ENCODE measurements at places on chromosomes 7 and 10.

DNA sequence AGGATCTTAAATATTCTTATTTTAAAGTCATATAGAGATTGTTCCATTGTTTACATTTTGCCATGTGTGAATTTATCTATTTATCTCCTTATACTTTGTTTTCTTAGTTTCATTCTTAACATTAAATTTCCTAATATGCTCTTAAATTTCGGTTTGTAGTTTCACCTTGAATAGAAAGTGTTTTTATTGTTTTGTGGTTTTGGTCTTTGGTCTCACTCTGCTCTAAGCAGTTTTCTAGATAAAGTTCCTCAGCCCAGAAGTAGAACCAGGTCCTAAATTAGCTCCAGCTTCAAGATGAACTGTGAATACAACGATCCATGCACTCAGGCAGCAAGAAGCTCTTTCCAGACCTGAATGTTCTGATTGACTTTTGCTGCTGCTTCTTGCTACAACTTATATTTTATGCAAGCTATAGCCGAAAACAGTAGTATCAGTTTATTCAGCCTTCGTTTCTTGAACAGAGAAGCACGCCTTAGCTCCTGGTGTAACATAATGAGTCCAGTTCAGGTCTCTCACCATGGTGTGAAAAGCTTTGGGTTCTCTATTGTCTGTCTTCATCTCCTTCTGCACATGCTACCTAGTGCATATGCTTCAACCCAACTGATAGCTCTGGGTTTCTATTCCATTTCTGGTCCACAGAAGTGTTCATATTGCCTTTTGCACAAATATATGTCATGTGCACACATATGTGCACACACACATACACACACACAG is 95.3 kb downstream of the SEM1 start:
- DNase-seq, result no peak

DNA sequence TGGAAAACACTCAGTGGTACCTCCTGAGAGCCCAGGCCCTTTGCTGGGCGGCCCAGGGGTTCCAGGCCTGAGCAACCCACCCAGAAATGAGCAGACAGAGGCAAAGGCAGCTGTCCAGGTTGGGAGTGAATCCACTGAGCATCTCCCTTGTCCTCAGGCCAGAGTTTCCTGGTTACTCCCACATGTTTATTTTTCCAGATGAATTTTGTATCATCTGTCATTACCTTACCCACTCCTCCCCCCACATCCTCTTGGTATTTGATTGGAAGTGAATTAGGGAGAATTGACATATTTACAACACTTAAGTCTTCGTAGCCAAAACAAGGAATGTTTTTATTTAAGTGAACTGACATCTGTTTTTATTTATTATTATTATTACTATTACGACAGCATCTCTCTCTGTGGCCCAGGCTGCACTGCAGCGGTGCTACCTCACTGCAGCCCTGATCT is 13.2 kb upstream of the LMBR1 start:
- no peak for DNase-seq

DNA sequence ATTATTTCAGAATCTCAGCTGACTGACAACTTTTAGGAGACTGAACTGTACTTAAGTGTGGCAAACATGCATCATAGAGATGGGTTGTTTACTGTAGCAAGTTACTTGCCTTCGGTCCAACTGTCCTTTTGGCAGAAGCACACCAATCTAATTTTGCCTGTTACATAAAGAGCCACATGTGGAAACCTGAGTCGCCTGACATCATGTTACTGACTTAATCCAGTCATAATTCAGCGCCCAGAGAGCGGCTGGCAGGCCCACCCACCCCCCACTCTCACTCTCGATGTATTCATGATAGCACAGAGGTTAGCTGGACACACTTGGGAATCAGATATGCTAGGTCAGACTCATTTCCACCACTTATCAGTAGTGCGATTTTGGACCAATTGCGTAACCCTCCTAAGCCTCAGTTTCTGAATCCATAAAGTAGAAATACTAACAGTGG is 57.3 kb upstream of the CAPZA2 start:
- no peak for DNase-seq

- no peak for DNase-seq
Observed at GRCh38 chr7:46291601-46292150, 370.6 kb upstream of the IGFBP3 start.

DNA sequence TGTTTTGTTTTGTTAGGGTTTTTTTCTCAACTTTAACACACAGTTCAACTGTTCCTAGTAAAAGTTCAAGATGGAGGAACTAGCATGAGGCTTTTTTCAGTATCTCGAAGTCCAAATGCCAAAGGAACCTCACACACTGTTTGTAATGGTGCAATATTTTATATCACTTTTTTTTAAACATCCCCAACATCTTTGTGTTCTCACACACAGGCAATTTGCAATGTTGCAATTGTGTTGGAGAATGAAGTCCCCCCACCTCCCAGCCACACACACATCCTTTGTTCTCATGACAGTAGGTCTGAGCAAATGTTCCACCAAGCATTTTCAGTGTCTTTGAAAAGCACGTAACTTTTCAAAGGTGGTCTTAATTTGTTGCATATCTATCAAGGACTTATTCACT is 120.9 kb downstream of the TWIST1 start:
- DNase-seq, result no peak

DNA sequence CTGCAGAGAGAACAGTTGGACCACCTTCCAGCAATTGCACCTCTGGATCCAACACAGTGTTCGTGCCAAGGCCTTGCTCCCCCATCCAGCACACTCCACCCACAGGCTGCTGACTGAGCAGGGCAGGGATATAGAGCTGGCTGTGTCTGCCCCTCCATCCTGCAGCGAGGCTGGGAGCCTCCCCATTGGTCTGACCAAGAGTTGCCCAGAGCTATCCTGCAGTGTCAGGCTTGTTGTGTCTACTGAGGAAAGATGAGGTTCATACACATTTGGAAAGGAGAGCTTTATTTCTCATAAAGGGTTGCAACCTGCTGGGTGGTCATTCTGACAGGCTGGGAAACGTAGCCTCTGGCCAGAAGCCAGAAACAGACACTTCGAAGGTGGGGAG is 27.1 kb downstream of the PRF1 start:
- no peak for DNase-seq

- no peak for DNase-seq
Observed at GRCh38 chr10:60796481-60796880, 18.2 kb downstream of the CDK1 start.

GRCh38 chr10:132786884-132787494 is 1.0 kb upstream of the NKX6-2 start:
- no peak for DNase-seq

GRCh38 chr10:131686781-131687420 is 213.9 kb upstream of the PPP2R2D start:
- no peak for DNase-seq

All from endothelial cell (in vitro differentiated cells).